Stimulated activated CD4-positive, alpha-beta T cell treated with anti-CD3 and anti-CD28 coated beads, Interleukin-4, amount 100 ng/mL, for 24 hours (primary cell): ENCODE measurements at places on chromosomes 6 and 20.

DNA sequence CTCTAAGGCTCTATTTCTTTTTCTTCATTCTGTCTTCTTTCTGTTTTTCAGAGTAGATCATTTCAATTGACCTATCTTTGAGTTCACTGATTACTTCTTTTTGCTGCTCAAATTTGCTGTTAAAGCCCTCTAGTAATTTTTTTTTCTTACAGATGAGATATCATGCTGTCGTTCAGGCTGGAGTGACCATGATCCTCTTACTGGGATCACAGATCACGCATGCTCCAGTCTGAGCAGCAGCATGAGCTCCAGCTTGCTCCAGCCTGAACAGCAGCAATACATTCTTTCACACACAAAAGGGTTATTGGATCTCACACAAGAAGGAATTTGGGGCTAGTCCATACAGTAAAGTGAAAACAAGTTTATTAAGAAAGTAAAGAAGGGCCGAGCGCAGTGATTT is 12.3 kb upstream of the TRIM38 start:
- DNase-seq: no peak

GRCh38 chr6:151119823-151120524 is 119.8 kb upstream of the AKAP12 start:
- no peak for DNase-seq

- DNase-seq: no peak
Observed at GRCh38 chr6:101517632-101518031, 124.1 kb downstream of the GRIK2 start.

- DNase-seq: no peak
Observed at GRCh38 chr6:16743664-16744210, 17.5 kb downstream of the ATXN1 start.

DNA sequence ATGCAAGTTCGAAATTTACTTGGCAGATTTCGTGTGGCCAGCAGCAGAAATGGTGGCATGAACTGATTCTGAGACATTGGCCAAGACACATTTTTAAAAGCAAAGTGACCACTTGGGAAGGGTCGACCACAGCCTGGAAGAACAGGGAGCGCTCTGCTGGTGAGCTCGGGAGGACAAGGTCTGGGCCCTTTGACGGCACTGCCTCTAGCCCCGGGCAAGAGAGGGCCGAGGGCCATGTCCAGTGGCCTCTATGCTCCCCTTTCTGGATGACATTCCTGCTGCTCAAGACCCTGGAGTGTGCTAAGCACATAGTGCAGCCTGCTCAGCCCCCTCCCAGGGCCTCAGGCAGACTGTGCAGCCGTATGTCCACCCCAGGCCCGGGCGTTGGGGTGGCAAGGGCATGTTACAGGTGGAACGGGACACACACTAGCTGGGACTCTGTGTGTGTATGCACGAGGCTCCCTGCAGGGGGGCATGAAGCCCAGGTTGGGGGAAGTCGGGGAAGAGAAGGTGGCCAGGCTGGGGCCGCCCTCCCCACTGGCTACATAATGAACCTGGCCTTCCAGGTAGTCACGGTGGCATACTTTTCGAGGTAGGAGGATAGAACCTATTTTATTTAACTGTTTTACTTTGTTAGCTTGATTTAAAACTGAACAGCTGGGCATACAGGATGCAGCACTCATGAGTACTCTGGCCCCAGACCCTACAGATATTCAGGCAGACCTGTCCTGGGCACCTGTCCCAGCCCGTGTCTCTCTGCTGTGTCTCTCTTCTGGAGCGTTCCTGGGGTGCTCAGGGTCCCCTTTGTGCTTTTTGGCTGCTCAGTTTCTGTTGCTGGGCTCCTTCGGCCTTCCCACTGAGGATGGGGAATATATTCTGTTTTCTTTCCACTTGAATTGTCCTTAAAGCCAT is 6.4 kb downstream of the SYNJ2 start:
- DNase-seq: no peak

- no peak for DNase-seq
Observed at GRCh38 chr20:49909499-49910339, 5.6 kb downstream of the SPATA2 start.

- DNase-seq: peak; percentile 22
Observed at GRCh38 chr20:24991897-24992486, 559 bp downstream of the APMAP start.

- peak; percentile 73 for DNase-seq
Observed at GRCh38 chr6:144013486-144013909, 5.4 kb upstream of the PLAGL1 start.

- DNase-seq: no peak
Observed at GRCh38 chr6:6191476-6191875, 129.0 kb downstream of the F13A1 start.

DNA sequence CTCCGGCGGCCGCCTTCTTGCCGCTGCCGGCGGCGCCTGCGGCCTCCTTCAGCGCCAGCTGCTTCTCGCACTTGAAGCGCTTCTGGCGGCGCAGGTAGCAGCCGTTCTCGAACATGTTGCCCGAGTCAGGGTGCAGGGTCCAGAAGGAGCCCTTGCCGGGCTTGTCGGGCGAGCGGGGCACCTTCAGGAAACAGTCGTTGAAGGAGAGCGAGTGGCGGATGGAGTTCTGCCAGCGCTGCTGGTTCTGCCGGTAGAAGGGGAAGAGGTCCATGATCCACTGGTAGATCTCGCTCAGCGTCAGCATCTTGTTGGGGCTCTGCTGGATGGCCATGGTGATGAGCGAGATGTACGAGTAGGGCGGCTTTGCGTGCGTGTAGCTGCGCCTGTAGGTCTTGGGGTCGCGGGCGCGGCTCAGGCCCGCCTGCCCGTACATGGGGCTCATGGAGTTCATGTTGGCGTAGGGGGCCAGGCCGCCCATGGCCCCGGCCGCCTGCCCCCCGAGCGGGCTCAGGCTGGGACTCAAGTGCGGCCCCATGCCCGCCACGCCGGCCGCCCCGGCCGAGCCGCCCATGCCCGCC is 1.9 kb downstream of the FOXA2 start:
- no peak for DNase-seq
